ENCODE measurements at places on chromosomes 13 and 19. TPM values are rescaled to one million over a fixed set of nuclear protein-coding genes. Genes with fewer than 3 reads are reported as not detected.

Gene NDFIP2
- 34.1 TPM for total RNA-seq

Gene ZNF548
- total RNA-seq, result 18.6 TPM

Gene SLC17A7
- 0.69 TPM for total RNA-seq

DNA sequence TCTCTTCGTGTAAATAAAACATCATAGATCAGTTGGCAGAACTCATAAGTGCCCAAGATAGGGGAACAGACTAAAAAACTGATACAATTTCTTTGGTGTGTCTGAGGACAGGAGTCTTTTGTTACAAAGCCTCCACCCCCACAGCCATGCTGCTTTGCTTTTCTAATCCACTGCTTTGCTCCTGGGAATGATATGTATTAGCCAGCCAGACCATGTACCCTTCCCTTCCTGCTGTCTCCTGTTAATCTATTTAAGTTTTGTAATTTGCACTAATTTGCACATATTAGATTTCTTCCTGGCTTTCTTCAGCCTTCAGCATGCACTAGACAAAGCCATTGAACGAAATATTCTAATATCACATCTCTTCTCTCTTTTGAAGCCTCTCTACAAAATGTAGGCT lies 130.5 kb downstream of the MAB21L1 start:
- H3K36me3 ChIP-seq, result no peaks in the 10 kb centered on the region
- H3K4me3 ChIP-seq, result no peak overlapping the region
- no peaks in the 10 kb centered on the region for H3K27me3 ChIP-seq

DNA sequence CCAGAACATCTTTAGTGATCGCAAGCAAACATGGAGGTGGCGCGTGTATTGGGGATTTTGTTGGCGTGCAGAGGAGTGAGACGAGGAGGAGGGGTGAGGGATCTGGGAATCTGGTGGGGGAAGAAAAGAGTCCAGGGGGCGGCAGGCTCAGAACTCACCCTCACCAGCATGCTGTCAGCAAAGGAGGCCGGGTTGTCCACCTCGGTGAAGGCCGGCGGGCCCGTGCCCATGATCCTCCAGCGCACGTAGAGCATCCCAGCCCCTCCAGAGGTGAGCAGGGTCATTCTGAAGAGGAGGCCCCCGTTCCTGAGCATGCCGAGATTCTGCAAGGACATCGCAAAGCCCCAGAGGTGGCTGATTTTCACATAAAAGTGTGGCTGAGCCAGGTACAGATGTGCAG lies 37.2 kb downstream of the TMTC4 start:
- H3K4me3 ChIP-seq, result no peak overlapping the region
- DNase-seq, result no peak
- H3K4me1 ChIP-seq, result no peaks in the 10 kb centered on the region
- H3K27ac ChIP-seq, result no peak overlapping the region
- peaks cover 52% of the 10 kb centered on the region for H3K36me3 ChIP-seq
- H3K27me3 ChIP-seq, result no peaks in the 10 kb centered on the region

DNA sequence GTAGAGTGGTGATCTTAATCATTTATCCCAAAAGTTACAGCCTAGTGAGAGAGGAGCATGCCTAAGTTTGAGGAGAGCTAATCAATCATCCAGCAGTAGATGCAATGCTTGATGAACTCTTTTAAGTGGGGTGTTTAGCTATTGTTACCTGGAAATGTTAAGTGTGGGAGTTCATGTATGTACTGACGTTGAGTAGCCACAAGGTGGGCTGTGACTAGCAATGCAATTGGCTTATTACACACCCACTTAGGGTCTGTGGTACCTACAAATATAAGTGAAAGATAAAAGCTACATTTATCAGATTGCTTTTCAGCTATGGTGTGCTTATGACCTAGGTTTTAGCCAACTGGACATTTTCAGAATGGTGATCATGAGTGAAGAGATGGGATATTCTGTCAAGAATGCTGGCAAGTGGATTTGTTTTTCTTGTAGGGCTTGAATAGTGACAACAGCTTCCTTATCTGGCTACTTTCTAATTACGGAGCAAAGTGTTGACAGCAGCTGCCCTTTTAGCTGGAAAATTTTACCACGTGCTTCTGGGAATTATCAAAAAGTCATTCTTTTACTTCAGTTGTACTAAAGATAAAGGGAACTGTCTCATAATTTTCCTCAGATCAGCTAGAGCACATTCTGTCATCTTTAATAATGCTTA lies 170.6 kb downstream of the POSTN start:
- H3K4me1 ChIP-seq, result no peaks in the 10 kb centered on the region
- H3K4me3 ChIP-seq, result no peak overlapping the region
- no peaks in the 10 kb centered on the region for H3K27me3 ChIP-seq
- H3K36me3 ChIP-seq, result no peaks in the 10 kb centered on the region

GRCh38 chr13:30928978-30929377 lies 3.5 kb upstream of the TEX26 start:
- no peak for DNase-seq
- H3K27ac ChIP-seq, result no peak overlapping the region
- H3K27me3 ChIP-seq, result peaks cover 10% of the 10 kb centered on the region

DNA sequence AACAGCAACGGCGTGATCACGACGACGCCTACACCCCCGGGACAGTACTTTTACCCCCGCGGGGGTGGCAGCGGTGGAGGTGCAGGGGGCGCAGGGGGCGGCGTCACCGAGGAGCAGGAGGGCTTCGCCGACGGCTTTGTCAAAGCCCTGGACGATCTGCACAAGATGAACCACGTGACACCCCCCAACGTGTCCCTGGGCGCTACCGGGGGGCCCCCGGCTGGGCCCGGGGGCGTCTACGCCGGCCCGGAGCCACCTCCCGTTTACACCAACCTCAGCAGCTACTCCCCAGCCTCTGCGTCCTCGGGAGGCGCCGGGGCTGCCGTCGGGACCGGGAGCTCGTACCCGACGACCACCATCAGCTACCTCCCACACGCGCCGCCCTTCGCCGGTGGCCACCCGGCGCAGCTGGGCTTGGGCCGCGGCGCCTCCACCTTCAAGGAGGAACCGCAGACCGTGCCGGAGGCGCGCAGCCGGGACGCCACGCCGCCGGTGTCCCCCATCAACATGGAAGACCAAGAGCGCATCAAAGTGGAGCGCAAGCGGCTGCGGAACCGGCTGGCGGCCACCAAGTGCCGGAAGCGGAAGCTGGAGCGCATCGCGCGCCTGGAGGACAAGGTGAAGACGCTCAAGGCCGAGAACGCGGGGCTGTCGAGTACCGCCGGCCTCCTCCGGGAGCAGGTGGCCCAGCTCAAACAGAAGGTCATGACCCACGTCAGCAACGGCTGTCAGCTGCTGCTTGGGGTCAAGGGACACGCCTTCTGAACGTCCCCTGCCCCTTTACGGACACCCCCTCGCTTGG lies 966 bp downstream of the JUNB start:
- peak; percentile 89 for DNase-seq
- peaks cover 33% of the 10 kb centered on the region for H3K4me1 ChIP-seq
- H3K4me3 ChIP-seq, result peak overlapping the region; percentile 88
- peak overlapping the region; percentile 100 for H3K27ac ChIP-seq
- no peaks in the 10 kb centered on the region for H3K27me3 ChIP-seq

- peaks cover 11% of the 10 kb centered on the region for H3K4me1 ChIP-seq
- no peaks in the 10 kb centered on the region for H3K27me3 ChIP-seq
- no peak overlapping the region for H3K27ac ChIP-seq
Observed at GRCh38 chr13:39321574-39321973, 281.4 kb downstream of the LHFPL6 start.

Measured in upper lobe of right lung (tissue), 1 donor.